ENCODE measurements at places on chromosomes 3 and 15.

DNA sequence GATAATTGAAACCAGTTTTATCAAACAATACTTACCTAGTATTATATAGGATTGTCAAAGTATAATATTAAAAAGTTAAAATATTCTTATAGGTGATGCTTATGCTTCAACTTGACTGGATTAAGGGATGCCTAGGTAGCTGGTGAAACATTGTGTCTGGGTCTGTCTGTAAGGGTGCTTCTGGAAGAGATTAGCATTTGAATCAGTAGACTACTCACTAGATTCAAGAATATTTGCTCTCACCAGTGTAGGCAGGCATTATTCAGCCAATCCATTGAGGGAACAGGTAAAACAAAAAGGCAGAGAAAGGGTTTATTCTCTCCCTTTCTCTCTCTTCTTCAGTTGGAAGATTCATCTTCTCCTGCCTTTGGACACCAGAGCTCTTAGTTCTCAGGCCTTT, 486.8 kb upstream of the GOLIM4 start:
- no peak for DNase-seq

- peak; percentile 25 for DNase-seq
Measured at GRCh38 chr3:23162934-23163333, 40.2 kb upstream of the UBE2E2 start.

DNA sequence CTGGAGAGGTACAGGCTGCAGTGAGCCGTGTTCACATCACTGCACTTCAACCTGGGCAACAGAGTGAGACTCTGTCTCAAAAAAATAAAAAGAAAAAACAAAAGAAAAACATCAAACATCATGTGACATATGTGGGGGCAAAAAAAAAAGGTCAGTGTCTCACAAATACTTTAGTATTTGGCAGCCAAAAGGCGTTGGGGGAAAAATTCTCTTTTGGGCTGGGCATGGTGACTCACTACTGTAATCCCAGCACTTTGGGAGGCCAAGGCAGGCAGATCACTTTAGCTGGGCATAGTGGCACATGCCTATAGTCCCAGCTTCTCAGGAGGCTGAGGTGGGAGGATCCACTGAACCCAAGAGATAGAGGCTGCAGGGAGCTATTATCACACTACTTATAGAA, 47.6 kb downstream of the TMCC1 start:
- DNase-seq, result no peak

DNA sequence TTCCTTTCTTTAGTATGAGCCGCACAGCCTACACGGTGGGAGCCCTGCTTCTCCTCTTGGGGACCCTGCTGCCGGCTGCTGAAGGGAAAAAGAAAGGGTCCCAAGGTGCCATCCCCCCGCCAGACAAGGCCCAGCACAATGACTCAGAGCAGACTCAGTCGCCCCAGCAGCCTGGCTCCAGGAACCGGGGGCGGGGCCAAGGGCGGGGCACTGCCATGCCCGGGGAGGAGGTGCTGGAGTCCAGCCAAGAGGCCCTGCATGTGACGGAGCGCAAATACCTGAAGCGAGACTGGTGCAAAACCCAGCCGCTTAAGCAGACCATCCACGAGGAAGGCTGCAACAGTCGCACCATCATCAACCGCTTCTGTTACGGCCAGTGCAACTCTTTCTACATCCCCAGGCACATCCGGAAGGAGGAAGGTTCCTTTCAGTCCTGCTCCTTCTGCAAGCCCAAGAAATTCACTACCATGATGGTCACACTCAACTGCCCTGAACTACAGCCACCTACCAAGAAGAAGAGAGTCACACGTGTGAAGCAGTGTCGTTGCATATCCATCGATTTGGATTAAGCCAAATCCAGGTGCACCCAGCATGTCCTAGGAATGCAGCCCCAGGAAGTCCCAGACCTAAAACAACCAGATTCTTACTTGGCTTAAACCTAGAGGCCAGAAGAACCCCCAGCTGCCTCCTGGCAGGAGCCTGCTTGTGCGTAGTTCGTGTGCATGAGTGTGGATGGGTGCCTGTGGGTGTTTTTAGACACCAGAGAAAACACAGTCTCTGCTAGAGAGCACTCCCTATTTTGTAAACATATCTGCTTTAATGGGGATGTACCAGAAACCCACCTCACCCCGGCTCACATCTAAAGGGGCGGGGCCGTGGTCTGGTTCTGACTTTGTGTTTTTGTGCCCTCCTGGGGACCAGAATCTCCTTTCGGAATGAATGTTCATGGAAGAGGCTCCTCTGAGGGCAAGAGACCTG, 13.2 kb downstream of the GREM1 start:
- DNase-seq, result peak; percentile 83

- no peak for DNase-seq
Measured at GRCh38 chr3:158419820-158420653, 151.0 kb upstream of the MLF1 start.

GRCh38 chr15:75702436-75702835, 10.2 kb downstream of the CSPG4 start:
- peak; percentile 50 for DNase-seq

DNA sequence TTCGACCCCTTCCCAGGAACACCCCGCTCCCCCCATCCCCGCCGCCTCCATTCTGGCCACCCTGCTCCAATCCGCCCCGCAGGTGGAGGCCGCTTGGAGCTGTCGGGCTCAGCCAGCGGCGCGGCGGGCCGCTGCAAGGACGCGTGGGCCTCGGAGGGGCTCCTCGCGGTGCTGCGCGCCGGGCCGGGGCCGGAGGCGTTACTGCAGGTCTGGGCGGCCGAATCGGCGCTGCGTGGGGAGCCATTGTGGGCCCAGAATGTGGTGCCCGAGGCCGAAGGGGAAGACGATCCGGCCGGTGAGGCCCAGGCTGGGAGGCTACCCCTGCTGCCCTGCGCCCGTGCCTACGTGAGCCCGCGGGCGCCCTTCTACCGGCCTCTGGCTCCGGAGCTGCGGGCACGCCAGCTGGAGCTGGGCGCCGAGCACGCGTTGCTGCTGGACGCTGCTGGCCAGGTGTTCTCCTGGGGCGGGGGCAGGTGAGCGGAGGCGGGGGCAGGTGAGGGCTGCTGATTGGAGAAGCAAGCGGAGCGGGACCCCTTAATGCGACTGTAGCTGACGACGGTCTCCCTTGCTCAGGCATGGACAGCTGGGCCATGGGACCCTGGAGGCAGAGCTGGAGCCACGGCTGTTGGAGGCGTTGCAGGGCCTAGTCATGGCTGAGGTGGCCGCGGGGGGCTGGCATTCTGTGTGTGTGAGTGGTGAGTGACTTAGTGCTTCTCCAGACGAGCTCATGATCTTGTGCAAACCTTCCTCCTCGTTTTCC, 2.5 kb downstream of the RCCD1 start:
- DNase-seq, result peak; percentile 32

- no peak for DNase-seq
Measured at GRCh38 chr15:67383899-67384298, 129.3 kb downstream of the IQCH start.

DNA sequence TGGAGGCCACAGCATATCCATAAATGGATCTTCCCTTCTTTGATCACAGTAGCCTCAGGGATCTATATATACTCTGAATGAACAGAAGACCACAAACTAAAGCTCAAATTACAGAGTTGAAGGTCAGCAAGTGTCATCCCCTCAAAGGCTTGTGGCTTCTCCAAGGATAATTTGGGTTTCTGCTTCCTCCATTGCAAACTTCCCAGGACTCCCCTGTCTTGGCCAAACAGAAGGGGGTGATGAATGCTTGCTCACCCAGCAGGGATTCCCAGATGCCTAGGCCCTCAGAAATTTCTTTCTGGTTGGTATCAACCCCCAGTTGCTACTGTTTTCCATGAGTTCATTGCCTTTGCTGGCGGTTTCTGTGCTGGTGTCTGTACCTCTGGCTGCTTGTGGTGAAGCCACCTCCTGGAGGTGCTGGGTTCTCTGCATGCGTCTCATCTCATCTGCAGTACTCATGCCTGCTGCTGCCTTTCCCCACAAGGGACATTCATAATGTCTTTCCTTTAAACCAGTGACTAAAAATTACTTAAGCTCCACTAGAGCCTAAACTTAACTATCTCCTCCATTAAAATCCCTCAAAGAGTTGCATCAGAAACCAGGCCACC, 17.7 kb downstream of the ENTPD3 start:
- no peak for DNase-seq

DNA sequence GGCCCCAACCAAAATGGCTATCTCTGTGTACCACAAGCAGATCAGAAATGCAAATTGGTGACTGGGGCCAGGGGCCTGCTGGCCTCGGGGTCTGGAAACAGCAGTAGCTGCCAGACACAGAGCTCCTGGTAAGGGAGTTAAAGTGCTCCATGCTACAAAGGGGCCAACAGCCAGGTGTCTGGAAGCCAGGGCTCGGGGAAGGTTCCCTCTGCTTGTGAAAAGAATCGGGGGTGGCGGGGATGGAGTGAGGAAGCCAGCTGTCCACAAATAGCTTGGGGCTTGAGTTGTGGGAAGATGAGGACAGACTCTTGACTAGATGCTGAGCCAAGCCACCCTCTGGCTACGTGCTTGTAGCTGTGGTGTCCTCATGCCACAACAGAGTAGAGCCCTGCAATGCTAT, 39.3 kb downstream of the CHRD start:
- DNase-seq, result peak; percentile 80

GRCh38 chr15:66739287-66739686, 37.3 kb downstream of the SMAD6 start:
- DNase-seq, result no peak

GRCh38 chr3:52055537-52056351, 627 bp downstream of the DUSP7 start:
- DNase-seq, result peak; percentile 67

DNA sequence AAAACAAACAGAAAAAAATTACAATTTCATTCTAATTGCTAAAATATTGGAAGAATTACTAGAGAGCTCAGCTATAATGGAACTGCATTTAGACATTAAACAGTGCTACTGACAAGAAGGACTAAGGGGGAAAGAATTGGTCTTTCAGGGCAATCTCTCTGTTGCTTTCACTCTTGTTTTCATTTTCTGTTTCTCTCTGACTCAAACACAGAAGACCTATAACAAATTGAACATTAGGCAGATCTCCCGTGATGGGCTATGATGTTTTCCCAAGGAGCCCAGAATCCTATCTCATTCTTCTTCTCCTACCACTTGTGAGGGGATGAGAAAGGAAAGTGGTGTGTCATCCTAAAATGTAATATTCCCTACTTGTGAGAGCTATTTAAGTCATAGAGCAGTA, 358.0 kb upstream of the TGFBR2 start:
- DNase-seq, result no peak

GRCh38 chr3:121063628-121064027, 155.6 kb downstream of the STXBP5L start:
- peak; percentile 49 for DNase-seq
